ENCODE measurements at places on chromosomes 3 and 15.

DNA sequence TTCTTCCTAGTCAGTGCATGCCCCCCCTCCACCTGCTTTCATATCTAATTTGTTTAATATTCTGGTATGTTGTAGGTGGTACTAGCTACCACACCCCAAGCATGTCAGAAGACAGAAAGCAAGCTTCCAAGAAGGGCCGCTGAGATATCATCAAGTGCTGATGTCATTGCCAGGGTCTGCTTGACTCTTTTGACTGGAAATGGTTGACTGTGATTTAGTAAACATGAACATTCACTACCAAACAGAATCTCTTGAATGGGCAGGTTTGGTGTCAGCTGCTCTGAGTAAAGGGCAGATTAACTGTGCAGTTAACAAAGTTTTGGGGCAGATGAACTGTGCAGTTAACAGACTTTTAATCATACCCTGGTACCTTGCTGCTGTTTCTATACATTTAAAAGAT lies 244.2 kb upstream of the SATB1 start:
- DNase-seq = no peak

- no peak for DNase-seq
Observed at GRCh38 chr3:23341147-23341838, 138.2 kb downstream of the UBE2E2 start.

GRCh38 chr3:64451283-64452012 lies 226.2 kb upstream of the PRICKLE2 start:
- no peak for DNase-seq

DNA sequence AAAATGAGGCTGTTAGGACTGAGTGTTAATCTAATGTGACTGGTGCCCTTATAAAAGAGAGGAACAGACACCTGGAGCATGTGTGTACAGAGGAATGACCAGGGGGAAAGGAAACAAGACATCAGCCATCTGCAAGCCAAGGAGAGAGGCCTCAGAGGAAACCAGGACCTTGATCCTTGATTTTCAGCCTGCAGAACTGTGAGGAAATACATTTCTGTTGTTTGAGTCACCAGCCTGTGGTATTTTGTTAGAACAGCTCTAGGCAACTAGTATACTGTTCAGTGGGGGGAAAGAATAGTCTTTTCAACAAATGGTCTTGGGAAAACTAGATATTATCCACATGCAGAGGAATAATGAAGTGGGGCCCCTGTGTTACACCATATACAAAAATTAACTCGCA lies 80.6 kb downstream of the CCR1 start:
- DNase-seq = peak; percentile 66

DNA sequence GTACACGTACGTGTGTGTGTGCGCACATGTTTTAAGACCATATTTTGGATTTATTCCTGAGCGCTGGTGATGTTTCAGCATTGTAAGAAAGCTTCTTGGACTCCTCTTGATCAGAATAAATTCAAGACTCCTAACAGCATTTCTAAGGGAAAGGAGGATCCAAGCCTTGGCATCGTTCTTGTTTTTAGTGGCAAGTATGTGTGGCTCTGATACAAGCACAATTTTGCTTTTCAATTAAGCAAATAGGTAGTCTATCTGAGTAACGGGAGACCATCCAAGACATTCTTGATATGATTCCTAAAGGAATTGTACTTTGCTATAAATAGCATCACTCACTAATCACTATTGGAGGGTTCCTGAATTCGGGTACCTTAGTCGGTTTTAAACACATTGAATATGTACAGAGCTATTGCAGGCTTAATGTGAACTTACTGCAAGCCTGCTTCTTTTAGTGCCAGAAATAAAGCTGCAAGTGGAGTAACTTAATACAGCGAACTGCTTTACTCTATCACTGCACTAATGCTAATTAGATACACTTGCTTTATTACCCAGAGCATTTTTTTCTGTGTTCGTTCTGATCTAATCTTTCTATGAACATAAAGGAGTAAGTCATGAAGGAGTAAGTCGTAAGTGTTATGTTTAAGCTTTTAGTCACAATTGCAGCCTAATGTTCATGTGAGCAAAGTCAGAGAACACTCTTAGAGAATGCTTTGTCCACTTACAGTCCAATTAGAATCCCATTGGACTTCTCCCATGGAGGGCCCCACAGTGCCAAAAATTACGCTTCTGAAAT lies 186.3 kb downstream of the MCTP2 start:
- no peak for DNase-seq

GRCh38 chr15:34339946-34340345 lies 2.4 kb upstream of the SLC12A6 start:
- no peak for DNase-seq

- no peak for DNase-seq
Observed at GRCh38 chr15:84782346-84782745, 34.0 kb downstream of the ZNF592 start.

- no peak for DNase-seq
Observed at GRCh38 chr3:149536429-149536828, 61.9 kb downstream of the TM4SF4 start.

DNA sequence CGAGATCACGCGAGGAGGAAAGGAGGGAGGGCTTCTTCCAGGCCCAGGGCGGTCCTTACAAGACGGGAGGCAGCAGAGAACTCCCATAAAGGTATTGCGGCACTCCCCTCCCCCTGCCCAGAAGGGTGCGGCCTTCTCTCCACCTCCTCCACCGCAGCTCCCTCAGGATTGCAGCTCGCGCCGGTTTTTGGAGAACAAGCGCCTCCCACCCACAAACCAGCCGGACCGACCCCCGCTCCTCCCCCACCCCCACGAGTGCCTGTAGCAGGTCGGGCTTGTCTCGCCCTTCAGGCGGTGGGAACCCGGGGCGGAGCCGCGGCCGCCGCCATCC lies 1.1 kb upstream of the SETD5 start:
- DNase-seq = peak; percentile 96

- DNase-seq = no peak
Observed at GRCh38 chr15:51776952-51777569, 25.7 kb downstream of the TMOD2 start.

- DNase-seq = no peak
Observed at GRCh38 chr3:18236726-18237125, 188.4 kb downstream of the SATB1 start.

GRCh38 chr3:169327546-169328356 lies 335.8 kb downstream of the MECOM start:
- DNase-seq = no peak

DNA sequence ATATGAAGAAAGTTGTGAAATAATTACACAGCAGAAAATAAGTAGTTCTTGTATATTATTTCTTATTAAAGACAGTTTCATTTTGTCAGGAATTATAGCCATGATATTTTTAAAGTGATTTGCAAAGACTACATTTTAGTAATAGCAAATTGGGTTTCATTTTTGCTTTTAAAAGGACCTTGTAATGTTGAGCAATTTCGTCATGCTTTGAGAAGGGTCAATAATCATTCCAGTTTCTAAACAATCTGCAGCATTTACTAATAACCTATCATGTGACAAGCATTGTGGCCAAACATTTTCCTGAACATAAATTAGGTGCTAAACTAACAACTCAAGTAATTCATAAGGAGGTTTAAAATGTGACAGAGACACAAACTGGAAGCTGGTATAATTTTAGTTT lies 214.4 kb upstream of the CBLB start:
- DNase-seq = no peak

DNA sequence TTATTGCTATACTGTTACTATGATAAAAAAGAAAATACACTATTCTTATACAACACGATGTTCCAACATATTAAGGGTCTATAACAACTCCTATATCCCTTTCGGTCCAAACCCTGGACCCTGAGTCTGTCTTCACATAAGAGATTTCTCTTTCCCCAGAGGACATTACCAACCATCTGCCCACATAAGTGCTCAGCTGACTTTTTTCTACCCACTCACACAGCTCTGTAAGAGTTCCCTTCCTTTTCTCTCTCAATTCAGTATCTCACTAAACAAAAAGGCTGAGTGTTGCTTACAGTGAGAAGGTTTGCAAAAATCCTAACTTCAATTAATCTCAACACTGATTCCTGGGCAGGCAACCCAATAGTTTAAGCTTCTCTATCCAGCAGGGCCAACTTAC lies 30.5 kb downstream of the ITGB5 start:
- no peak for DNase-seq

GRCh38 chr15:70328679-70329115 lies 231.0 kb upstream of the TLE3 start:
- no peak for DNase-seq

GRCh38 chr3:37489355-37489754 lies 315.0 kb upstream of the LRRFIP2 start:
- no peak for DNase-seq

DNA sequence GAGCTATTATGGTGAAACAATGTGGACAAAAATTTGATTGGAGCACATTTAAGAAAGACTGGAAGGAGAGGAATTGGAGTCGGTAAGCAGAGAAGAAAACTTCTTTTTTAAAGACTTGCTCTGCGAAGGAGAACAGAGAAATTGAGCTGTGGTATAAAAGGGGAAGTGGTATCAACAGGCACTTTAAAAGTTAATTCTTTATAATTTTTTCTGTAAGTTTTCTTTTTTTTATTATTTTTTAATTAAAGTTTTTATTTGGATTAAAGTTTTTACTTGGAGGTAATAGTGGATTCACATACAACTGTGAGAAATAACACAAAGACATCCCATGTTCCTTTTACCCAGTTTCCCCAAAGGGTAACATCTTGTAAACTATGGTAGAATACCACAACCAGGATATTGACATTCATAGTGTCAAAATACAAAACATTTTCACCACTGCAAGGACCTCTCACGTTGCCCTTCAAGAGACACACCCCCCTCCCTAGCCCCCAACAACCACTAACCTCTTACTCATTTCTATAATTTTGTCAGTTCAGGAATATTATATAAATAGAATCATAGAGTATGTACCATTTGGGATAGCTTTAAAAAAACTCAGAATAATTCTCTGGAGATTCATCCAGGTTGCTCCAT lies 33.8 kb upstream of the XIRP1 start:
- no peak for DNase-seq

- DNase-seq = peak; percentile 62
Observed at GRCh38 chr15:64010719-64011118, 35.6 kb downstream of the DAPK2 start.

- DNase-seq = no peak
Observed at GRCh38 chr15:48996276-48996675, 32.6 kb upstream of the SHC4 start.

DNA sequence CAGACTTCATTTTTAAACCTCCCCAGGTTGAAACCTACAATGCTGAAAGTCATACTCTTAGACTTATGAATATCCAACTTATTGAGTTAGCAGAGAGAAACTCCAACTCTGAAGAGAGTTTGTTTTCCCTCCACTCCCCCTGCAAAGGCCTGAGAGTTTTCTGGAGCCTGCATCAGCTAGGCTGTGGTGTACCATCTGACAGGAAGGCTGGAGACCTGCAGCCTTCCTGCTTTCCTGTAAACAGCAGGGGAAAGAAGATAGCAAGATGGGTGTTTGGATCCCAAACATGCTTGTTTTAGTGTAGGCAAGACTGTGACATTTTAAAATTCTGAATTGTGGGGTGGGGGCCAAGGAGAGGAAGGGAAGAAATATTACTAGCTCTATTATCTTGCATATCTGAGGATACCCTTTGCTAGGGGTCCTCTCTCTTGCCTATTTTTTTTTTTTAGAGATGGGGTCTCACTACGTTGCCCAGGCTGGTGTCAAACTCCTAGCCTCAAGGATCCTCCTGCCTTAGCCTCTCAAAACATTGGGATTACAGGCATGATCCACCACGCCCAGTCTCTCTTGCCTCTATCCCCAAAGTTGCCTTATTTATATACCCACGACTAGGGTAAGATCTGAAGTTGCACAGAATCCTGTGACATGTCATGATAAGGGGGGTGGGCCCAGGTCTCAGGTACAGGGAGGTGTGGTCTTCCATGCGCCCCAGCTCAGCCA lies 51.0 kb upstream of the USP3 start:
- DNase-seq = no peak

GRCh38 chr15:81274931-81275707 lies 48.8 kb downstream of the STARD5 start:
- DNase-seq = peak; percentile 56

DNA sequence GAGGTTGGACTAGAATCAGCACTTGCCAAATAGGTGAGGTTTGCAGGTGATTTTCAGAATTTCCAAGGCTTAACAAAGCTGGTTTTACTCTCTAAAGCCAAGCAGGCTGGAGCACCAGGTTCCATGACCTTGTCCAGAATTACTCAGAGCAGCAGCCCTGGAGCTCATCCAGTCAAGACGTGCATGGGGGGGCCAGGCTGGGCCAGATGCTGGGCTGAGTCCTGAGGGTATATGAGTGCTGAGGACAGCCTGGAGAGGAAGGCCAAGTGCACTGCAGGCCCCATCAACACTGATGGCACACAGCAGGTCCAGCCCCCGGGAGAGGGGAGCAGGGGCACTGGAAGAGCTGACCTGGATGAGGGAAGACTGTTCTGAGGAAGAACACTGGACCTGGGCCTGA lies 3.0 kb upstream of the TXNRD3 start:
- DNase-seq = no peak

GRCh38 chr15:90828111-90828510 lies 40.3 kb upstream of the FURIN start:
- no peak for DNase-seq

Data from skeletal muscle cell (primary cell).